ENCODE measurements at places on chromosomes 11 and 22.
A peak's percentile ranks its signal among the peaks of the same experiment; 100 is the strongest.

DNA sequence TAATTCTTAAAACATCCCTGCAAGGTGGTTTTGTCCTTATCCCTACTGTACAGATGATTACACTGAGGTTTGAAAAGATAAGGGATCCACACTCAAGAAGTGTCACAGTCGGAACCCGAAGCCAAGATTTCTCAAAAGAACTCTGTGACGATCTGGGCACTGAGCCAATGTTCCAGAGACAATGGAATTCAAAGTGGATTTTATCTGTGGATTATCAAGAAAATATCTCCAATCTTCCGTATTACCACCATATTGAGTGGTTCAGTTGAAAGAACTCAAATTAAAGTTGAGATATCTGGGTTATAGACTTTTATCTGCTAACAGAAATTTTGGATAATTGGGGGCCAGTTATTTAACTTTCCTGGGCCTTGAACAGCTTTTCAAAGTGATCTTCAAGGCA is 100.0 kb upstream of the GRAMD1B start:
- DNase-seq, result no peak

- peak; percentile 44 for DNase-seq
Measured at GRCh38 chr11:94968334-94968958, 4.9 kb downstream of the CWC15 start.

GRCh38 chr11:61716478-61717285 is 35.8 kb upstream of the MYRF start:
- no peak for DNase-seq

GRCh38 chr11:126115816-126116331 is 53.2 kb upstream of the CDON start:
- DNase-seq, result peak; percentile 81

GRCh38 chr11:2095198-2095520 is 44.0 kb downstream of the IGF2 start:
- DNase-seq, result no peak

- DNase-seq, result no peak
Measured at GRCh38 chr11:22336587-22336986, 1.6 kb upstream of the SLC17A6 start.

- DNase-seq, result no peak
Measured at GRCh38 chr11:78346799-78347198, 70.8 kb downstream of the GAB2 start.
